ENCODE measurements at places on chromosomes 12 and 14.

DNA sequence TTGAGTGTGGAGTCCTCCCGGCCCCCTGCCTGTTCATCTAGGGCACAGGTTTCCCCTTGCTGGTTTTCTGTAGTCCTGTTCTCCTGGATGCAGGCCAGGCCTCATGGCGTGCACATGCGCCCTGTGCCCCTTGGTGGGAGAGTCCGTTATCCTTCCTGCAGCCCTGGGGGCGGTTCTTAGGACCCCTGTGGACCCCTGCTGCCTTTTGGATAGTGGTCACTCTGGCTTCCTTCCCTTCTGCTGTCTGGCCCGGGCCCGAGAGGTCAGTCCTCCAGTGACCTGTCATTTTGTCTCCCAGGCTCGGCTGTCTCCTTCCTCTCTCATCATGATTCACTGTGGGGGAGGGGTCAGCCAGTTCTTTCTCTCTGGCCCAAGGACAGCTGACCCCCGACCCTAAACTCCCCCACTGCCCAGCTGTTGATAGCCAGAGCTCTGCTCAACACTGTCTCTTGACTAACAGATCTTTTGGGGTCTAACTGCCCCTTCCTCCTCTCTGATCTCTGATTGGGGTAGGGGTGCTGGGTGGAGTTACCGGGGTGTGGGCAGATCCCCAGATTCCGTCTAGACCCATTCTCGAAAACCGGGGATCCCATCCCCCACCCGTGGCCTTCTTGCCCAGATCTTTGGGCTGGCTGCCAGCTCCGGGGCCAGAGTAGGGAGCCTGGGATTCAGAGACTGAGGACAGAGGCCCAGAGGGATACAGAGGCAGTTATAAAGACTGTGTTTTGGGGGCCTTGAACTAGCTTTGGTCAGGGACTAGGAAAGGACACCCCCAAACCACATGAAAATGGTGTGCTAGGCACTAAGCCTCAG lies 7.0 kb downstream of the CCND2 start:
- no peak for DNase-seq

- no peak for DNase-seq
These were observed 6.6 kb downstream of the PPP4R4 start for GRCh38 chr14:94180655-94181271.

DNA sequence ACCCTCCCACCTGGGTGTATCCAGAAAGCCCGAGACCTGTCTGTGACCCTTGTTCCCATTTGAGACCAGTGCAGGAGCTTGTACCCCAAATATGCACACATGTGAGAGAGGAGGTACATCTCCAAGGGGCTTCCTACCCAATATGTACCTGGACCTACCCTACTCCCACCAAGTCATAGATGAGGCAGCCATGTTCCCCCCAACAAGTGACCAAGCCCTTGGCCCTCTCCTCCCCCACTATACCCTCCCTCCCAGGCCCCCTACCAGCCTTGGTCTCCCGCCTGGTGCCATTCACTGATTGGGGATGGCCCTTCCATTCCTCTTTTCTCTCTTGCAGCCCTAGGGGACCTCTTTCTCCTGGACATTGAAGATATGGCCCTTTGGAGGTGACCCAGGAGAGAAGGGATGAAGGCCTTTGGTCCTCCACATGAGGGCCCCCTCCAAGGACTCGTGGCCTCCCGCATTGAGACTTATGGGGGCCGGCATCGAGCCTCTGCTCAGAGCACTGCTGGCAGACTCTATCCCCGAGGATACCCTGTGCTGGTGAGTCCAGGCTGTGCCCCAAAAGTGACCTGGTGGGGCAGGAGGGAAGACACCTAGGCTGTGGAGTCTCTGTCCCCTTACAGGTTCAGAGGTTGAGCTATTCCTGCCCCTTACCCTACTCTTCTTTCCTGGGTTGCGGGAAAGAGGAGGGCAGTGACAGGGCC lies 1.5 kb downstream of the PLEKHG6 start:
- DNase-seq: no peak

- no peak for DNase-seq
These were observed 72.6 kb downstream of the AACS start for GRCh38 chr12:125137766-125138344.

- no peak for DNase-seq
These were observed 208.5 kb downstream of the ANO2 start for GRCh38 chr12:5736527-5736926.

GRCh38 chr14:63962906-63963305 lies 110.1 kb downstream of the SYNE2 start:
- no peak for DNase-seq

- DNase-seq: no peak
These were observed 18.6 kb downstream of the KMT2D start for GRCh38 chr12:49041881-49042484.

DNA sequence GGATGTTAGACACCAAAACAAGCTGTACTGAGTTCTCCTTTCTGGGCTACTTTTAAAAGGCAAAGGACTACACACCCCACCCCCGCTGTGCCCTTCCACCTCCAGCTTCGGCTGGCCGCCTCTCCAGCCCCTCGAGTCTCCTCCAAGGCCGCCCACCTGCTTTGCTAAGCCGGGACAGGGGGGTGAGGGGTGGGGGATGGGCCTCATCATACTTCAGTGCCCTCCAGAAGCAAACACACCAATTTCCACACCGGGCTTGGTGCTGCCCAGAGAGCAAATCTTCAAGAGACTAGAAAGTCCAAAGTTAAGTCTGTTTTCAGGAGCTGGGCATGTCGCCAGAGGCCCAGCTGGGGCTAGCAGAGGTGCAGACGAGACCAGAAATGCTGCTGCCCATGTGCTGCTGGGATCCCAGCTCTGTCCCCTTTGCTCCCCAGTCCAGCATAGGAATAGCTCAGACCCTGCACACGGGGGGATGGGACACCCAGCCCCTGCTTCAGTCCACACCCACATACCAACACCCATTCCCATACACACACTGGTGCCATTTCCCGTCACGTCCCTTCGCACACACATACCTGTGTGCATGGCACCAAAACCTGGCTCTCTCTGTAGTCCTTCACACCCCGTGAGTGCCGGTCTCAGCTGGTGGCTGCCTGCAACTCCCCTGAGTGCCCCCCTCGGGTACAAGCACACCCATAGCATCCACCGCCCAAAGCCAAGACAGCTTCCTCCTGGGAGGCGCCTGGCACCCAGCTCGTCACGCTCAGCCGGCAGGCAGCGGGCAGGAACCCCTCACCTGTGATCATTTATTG lies 1.0 kb downstream of the SLC6A12 start:
- DNase-seq: no peak

- DNase-seq: no peak
These were observed 418.3 kb downstream of the EGLN3 start for GRCh38 chr14:33532553-33532952.

- DNase-seq: no peak
These were observed 16.7 kb downstream of the SNRNP35 start for GRCh38 chr12:123474485-123475245.

- DNase-seq: no peak
These were observed 2.1 kb downstream of the SIX6 start for GRCh38 chr14:60510951-60511599.

GRCh38 chr14:36955376-36955775 lies 217.0 kb downstream of the SLC25A21 start:
- no peak for DNase-seq

- no peak for DNase-seq
These were observed 8.5 kb downstream of the KRT85 start for GRCh38 chr12:52358575-52359350.

GRCh38 chr14:41615011-41615595 lies 8.4 kb downstream of the LRFN5 start:
- DNase-seq: no peak

DNA sequence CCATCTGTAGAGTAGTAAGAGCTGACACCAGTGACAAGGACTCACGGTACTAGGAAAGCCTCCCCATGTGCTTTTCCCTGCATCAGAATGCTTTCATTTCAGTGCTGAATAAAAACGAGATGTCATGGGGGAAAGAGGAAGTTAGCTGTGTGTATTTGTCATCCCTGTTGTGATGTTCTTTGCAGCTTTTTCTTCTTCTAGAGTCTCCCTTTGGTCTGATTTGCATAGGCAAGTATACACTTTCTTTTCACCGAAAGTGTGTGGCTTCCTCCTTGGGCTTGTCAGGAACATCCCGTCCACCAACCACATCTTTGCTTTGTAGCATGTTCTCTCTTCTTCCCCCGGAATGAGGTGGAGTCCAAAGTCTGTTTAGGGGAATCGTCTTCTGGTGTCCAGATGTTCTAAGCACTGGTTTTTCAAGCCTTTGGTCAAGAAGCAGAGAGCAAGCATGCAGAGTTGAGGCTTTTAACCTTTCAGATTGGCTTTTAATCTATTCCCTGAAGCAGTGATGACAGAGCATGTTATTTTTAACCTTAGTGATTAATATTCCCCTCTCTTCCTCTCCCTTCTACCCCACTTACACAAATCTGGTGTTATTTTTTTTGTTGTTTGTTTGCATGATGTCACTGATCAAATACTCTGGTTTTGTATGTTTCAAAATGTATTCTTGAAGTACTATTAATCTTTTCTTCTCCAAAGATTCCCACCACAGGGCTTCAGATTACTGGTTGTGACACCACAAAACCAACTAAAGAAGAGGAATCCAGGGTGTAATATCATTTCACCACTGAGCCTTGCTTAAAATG lies 163.4 kb downstream of the SAMD4A start:
- peak; percentile 38 for DNase-seq

DNA sequence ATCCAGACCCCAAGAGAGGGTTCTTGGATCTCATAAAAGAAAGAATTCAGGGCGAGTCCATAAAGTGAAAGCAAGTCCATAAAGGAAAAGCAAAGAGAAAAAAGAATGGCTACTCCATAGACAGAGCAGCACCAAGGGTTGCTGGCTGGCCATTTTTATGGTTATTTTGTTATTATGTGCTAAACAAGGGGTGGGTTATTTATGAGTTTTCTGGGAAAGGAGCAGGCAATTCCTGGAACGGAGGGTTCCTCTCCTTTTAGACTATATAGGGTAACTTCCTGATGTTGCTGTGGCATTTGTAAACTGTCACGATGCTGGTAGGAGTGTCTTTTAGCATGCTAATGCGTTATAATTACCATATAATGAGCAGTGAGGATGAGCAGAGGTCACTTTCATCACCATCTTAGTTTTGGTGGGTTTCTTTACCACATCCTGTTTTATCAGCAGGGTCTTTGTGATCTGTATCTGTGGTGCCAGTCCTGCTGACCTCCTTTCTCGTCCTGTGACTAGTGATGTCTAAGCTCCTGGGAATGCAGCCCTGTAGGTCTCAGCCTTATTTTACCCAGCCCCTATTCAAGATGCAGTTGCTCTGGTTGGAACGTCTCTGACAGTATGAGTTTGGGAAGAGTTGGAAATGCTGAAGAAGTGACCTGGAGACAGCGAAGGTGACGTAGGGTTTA lies 100.5 kb downstream of the ZNF664 start:
- no peak for DNase-seq

DNA sequence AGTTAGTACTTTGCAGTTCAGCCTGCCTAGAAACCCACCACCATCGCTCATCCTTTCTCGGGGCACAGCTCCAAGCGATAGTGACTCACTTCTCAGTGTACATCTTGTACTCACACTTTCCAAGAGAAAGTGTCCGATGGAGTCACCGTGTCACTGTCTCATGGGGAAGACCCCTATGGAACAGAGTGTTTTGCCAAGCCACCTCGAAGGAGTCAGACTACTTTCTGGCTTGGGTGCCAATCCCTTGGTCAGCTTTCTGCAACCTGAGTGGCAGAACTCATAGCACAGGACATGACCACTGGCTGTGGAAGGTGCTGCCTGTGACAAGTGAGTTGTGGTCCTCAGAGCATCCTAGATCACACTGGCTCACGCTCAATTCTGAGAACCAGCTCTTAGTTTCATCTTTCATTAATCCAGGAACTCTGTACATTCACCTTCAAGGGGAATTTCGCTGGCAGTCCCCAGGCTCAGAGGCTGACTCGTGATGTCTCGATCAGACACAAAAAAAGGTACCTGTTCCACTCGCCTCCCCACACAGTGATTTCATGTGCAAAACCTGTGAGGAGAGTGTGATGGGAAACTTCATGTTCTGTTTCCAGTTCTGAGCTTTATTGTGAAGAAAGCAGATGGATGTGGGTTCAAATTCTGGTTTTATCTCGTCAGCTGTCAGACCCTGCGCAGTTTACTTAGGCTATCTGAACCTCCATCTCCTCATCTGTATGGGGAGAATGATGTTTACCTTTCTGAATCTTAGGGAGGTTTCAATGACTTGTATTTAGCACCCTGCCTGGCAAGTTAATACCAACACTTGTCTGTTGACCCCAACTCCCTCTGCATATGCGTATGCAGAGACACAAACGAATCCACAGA lies 127.3 kb upstream of the CCND2 start:
- DNase-seq: peak; percentile 80

- no peak for DNase-seq
These were observed 124.4 kb downstream of the SLC38A4 start for GRCh38 chr12:46701356-46701755.

GRCh38 chr12:76127588-76127987 lies 43.1 kb upstream of the NAP1L1 start:
- no peak for DNase-seq

GRCh38 chr12:106942775-106943174 lies 12.9 kb upstream of the TMEM263 start:
- no peak for DNase-seq

- no peak for DNase-seq
These were observed 17.1 kb upstream of the PUS1 start for GRCh38 chr12:131911851-131912477.

DNA sequence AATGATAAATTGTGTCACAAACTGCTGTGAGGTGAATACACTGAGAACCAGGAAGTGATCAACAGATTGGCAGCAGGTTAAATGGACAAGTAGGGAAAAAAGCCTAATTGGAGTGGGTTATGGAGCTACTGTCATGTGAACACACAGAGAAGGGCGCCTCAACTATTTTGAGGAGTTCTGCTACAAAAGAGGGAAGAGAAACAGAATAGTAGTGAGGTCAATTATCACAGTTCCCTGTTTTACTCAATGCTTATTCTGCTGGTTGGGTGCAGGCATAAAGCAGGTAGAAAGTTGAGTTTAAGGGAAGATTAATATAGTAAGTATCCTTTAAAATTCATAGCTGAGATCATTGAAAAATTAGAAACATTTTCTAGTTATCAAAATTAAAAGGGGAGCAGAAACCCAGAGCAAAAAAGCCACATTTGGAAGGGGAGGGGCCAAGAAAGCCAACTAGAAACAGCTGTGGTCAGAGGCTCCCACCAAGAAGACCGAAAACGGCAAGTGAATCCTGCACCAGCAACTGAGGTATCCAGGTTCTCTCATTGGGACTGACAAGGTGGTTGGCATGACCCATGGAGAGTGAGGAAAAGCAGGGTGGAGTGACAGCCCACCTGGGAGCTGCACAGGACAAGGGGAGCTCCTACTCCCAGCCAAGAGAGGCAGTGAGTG lies 105.7 kb downstream of the ZC3H14 start:
- no peak for DNase-seq

GRCh38 chr14:23354990-23355389 lies 2.3 kb upstream of the SLC22A17 start:
- DNase-seq: no peak

GRCh38 chr14:105472486-105472991 lies 2.1 kb upstream of the CRIP2 start:
- no peak for DNase-seq

Data from stimulated activated CD4-positive, alpha-beta T cell treated with anti-CD3 and anti-CD28 coated beads, Interleukin-4, amount 100 ng/mL, for 24 hours (primary cell).